ENCODE measurements at places on chromosomes 2 and 18. TPM values are rescaled to one million over a fixed set of nuclear protein-coding genes. Genes with fewer than 3 reads are reported as not detected.

DNA sequence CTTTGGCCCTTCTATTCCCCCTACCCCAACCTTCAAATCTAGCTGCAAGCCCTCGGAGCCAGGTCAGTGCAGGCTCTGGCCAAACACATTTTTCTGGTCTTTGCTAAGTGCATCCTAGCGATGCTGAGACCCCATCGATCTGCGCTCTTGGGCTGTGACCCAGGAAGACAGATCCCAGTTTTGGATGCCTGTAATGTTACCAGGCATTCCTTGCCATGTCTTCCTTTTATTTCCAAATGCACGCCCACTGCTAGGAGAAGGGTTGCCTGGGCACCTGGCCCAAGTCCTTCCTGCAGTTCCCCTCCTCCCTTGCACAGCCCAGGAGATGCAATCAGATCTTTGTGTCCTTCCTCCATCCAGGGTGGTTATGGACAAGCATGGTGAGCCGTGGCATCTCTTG, 124.6 kb downstream of the TPGS2 start:
- DNase-seq = no peak

DNA sequence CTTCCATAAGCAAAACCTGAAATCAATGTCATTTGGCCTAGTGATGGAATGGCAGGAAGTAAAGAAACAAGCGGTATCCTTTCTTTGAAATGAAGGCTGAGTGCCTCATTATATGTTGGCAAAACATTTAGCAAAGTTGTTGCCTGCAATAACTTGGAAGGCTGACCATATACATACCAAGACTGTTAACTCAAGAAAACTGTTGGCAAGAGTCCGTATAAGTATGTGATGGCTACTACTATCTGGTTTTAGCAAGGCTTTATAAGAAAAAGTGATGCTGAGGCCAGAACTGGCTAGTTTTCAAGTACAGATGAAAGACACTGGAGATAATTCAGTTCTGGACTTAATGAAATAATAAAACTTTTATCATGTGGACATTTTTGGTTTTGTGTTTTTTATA, 356.2 kb downstream of the ZNF521 start:
- DNase-seq = no peak

DSG4 gene
- not detected for total RNA-seq

C2orf42 gene
- total RNA-seq = 32.0 TPM

YWHAQ gene
- 535 TPM for total RNA-seq

AFF3 gene
- 105 TPM for total RNA-seq

- DNase-seq = no peak
These were observed 102.9 kb downstream of the NFATC1 start for GRCh38 chr18:79498662-79499061.

DNA sequence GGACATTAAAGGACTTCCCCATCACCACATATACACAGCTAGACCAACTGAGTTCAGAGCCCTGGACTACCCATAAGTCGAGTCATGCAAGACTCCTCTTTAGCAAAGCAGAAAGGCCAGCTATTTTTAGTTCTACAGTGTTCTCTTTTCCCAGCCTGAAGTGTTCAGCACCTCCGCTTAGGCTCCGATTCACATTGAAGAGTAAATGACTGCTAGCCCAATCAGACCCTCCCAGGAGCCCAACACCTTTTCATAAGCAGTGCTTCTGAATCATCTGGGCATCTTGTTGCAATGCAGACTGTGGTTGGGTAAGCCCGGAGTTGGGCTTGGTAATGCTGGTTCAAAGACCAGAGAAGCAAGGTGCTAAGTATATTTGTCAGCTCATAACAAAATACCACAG, 138.6 kb upstream of the MSH6 start:
- no peak for DNase-seq

DNA sequence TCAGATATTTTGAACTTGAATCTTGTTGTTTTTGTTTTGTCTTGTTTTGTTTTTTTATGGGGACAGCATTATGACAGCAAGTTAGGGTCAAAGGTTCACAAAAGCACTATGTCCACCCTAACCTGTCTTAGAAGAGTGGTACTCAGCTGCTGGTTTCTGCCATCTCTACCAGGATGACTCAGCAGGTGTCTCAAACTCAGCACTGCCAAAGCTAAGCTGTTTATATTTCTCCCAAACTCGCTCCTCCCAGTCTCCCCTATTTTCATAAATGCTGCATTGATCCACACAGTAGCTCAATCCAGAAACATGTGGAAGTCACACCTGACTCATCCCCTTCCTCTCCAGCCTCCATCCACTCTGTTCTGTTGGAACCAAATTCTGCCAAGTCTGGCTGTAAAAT, 134.9 kb downstream of the ZBTB7C start:
- DNase-seq = no peak

DNA sequence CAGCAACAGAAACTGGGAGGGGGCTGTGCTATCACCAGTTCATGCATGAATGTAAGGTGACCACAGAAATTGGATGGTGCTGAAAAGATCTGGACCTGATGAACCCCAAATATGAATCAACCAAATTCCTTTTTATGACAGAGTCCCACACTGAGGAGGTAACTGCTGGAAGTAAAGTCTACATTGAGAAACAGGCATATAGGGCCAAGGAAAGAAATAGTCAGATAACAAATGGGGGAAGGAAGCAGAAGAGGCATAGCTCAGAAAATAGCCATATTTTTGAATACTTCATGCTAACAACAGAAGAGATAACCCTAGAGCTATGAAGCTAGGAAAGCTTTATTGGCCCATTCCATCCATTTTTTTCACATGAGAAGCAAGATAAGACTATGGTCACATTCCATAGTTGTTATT, 25.8 kb downstream of the ZC3H6 start:
- DNase-seq = no peak

SNORC gene
- total RNA-seq = 1.6 TPM

- peak; percentile 24 for DNase-seq
These were observed 13.9 kb upstream of the SLC1A4 start for GRCh38 chr2:64975232-64975821.

ALK gene
- 0.78 TPM for total RNA-seq

ZSWIM2 gene
- 1.2 TPM for total RNA-seq

ROCK1 gene
- 47.9 TPM for total RNA-seq

DNA sequence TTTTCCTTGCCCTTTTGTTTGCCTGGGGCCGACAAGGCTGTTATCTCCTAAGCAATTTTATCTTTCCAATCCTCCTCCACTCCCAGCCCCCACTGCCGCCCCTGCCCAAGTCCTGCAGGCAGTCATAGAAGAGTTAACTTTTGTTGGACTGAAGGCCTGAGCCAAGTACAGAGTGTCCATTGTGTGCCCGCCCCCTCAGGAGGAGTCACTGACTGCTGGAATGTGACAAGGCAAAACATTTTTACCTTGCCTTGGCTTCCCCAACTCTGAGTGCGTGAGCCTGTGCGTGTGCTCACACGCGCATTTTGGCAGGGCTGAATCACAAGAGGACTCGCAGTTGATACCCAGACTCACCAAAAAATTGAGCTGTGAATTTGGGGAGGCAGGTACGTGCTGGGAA, 16.2 kb downstream of the SETBP1 start:
- no peak for DNase-seq

GRCh38 chr2:9703701-9704221, 73.0 kb upstream of the YWHAQ start:
- DNase-seq = no peak

DNA sequence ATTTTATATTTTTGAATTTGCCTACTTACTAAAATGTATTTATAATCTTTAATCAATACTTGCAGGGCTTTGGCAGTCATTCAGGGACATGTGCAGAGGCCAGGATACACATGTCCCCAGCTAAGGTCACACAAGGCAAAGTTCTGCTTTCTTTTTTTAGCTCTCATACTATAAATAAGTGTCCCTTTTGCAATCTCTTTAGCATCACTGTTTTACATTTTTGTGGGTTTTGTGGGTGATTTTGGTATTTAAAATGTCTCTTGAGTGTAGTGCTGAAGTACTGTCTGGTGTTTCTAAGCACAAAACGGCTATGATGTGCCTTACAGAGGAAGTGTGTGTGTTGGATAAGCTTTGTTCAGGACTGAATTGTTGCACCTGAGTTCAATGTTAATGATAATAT, 309.0 kb upstream of the GULP1 start:
- DNase-seq = no peak

DNA sequence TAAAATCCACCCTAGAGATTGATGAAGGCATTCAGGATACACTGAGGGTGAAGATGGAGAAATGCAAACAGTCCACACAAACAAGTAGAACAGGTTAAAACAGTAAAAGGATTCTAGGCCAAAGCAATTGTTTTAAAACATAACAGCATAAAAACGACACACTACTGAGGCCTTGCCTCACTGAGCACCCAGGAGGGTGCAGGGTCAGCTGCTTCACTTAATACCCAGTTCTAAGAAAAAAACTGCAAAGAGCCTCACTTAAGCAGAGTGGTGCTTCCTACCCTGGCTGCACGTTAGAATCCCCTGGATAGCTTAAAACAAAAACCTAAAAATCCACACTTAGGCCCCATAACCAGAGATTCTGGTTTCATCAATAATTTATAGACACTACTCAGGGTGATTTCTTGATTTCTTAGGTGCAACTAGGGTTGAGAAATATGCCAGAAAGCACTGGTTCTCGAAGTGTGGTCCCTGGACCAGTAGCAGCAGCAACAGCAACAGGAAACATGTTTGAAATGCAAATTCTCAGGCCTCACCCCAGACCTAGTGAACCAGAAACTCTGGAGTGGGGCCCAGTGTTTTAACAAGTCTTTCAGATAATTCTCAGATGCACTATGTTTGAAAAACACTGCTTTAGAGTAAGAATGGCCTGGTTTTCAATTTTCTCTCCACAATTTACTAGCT, 279.1 kb downstream of the ZEB2 start:
- DNase-seq = no peak

GRCh38 chr2:161358838-161359237, 50.6 kb downstream of the PSMD14 start:
- DNase-seq = no peak

PRKAG3 gene
- total RNA-seq = not detected

DNA sequence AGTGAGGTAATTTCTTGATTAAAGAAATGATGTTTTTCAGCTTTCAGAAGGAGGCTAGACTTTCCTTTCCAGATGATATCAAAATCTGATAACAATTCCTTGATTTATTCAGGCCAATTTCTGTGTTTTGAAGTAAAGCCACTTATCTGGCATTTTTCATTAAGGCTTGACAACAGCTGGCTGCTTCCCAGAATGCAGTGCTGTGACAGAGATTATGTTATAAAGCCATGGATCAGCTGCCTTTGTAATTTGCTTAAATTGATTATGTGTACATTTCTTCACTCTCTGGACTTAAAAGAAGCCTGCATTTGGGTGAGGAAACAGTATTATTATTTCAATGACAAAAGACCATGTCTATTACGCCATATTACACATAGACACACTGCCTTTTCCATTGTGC, 136.0 kb downstream of the PLCL1 start:
- no peak for DNase-seq

SULT1C2 gene
- 0.62 TPM for total RNA-seq

DNA sequence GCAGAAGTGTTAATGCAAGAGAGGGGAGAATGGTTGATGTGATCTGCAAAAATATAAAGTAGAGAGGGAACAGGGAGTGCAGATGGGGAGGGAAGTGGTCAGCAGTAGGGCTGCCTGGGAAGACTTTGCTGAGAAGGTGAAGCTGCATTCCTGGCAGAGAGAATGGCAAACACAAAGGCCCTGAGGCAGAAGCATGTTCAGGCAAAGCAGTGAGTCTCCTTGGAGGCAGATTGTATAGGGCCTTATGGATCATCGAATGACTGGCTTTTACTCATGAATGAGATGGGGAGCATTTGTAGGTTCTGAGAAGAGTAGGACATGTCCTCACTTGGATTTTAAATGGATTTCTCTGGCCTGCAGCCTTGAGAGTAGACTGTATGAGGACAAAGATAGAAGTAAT, 9.5 kb downstream of the ITGA6 start:
- DNase-seq = no peak

PDCL3 gene
- 8.1 TPM for total RNA-seq

LHCGR gene
- 0.16 TPM for total RNA-seq

RND3 gene
- total RNA-seq = 164 TPM

MYO5B gene
- total RNA-seq = 30.7 TPM

DNA sequence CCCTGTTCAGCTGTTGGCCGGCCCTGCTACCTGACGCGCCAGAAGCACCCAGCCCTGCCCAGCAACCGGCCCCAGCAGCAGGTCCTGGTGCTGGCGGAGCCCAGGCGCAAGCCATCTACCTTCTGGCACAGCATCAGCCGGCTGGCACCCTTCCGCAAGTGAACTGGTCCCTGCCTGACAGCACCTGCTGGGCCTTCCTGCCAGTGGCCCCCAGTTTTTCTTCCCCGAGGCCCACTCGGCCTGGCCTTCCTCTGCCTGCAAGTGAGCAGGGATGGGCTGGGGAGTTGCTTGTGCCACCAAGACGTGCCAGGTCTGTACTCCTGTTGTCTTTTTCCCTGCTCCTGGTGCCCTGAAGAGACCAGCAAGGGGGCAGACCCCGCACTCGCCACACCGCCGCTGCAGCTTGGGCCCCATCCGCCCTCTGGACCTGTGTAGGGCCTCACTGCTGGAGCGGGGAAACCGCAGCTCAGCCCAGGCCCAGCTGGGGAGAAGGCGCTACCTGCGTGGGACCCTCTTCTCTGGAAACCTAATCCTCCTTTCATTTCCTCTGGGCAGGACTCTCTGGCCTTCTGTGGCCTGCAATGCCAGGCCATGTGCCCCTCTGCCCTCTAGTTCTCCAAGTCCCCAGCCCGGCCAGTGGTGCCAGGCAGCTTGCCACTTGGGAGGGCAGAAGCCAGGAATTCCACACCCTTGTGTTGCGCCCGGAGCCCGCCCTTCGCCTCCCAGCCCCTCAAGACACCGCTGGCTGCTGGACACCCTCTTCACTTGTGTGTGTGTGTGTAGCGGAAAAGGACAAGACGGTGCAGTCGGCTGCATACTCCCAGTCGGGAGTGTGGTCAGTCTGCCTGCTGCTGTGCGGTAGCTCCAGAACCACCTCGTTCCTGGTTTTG, 47.0 kb downstream of the FAM168B start:
- no peak for DNase-seq

DNA sequence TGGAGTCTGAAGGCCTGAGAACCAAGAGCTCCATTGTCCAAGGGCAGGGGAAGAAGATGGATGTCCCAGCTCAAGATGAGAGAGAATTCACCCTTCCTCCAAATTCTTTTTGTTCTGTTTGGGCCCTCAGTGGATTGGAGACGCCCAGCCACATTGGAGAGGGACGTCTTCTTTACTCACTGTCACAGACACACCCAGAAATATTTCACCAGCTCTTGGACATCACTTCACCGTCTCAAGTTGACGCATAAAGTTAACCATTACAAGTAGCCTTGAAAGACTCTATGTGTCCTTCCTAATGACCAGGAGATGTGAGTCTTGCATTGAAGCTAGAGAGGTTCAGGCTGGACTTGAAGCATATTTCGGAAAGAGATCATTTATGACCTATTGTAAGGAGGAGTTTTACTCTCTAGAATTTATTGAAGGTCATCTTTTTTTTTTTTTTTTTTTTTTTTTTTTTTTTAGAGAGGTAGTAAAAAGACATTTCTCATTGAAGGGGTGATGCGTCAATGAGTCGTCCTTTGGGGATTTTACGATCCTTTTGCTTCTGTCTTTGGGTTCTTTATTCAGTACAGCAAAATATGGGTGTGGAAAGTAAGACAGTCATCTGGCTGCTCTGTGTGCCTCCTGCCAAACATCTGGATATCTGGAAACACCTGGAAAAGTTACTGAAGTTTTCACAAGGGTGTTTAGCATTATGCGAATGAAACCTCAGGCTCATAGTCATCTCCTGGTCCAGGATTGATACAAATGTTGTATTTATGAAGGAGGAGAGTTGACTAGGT, 118.1 kb downstream of the PRPF40A start:
- DNase-seq = no peak

Data from occipital lobe (tissue), 3 donors.